Stimulated activated CD4-positive, alpha-beta T cell treated with anti-CD3 and anti-CD28 coated beads, Interleukin-1b, Interleukin-23, amount 100 ng/mL, for 24 hours (primary cell): ENCODE measurements at places on chromosomes 11 and 22.

- DNase-seq, result no peak
Measured at GRCh38 chr11:5394091-5394490, 10.5 kb downstream of the OR51M1 start.

- DNase-seq, result no peak
Measured at GRCh38 chr11:71486320-71486719, 33.3 kb downstream of the NADSYN1 start.

- DNase-seq, result no peak
Measured at GRCh38 chr11:93089474-93090102, 108.2 kb downstream of the SLC36A4 start.

- peak; percentile 5 for DNase-seq
Measured at GRCh38 chr11:20599221-20600019, at the start of gene SLC6A5. SLC6A5 (plus strand) TSS chr11:20599608; CDS start chr11:20599673, 65 bp downstream.
